ENCODE measurements at places on chromosomes 2 and 18.
A peak's percentile ranks its signal among the peaks of the same experiment; 100 is the strongest.

DNA sequence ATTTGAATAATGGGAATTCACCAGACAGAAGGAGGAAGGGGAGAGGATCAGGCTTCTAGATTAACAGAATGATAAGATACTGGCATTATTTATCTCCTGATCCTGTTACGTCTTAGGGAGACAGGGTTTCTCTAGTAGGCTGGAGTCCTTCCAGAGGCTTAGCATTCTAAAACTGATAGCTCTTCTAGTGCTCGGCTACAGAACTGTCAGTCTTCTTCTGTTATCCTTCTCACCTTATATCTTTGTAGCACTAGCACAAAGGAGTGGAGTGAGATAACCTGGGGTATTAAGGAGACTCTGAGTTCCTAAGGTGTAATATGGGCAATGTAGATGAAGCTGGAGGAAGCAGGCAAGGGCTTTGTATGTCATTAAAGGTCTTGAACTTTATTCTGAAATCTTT lies 52.1 kb downstream of the PIKFYVE start:
- no peak for DNase-seq

DNA sequence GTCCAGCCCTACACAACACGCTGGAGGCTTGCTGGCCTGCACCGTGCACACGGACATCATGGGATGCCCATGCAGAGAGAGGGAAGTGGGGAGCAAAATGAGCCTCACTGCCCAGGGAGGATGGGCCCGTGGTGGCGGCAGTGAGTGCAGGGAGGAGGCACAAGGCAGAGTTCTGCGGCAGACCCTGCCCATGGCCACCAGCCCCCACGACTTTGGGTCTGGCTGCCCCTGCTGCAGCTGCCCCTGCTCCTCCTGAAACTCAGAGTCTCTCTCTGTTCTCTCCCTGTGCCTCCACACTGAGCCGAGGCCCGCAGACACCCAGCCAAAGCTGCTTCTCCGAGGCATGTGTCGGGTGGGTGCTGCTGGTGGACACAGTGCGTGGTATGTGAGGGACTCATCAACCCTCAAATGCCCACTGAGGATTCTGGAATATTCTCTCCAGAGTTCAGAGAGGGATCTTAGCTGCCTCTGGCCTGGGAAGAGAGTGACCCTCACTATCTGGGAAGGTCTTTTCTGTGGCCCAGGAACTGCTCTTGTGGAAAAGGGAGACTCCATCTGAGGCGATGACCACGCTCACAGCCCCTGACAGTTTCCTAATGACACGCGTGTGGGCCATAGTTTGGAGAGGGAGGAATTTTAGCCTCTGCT lies 45.1 kb upstream of the HPCAL1 start:
- DNase-seq = no peak

DNA sequence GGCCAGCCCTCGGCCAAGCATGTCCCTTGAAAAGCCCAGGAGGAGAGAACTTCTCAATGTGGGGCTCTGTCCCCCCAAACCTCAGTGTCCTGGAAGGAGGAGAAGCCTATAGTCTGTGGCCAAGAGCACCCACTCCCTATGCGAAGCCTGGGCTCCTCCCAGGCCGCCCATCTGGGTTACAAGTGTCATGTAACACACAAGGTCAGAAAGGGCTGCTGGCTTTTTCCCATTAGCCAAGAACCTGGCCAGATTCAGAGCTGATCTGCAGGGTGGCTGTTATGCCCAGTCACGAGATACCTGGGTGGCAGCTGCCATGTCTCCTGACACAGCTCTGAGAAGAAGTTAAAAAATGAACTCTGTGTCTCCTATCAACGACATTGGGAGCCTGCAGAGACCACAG lies 170.7 kb downstream of the TNS1 start:
- no peak for DNase-seq

DNA sequence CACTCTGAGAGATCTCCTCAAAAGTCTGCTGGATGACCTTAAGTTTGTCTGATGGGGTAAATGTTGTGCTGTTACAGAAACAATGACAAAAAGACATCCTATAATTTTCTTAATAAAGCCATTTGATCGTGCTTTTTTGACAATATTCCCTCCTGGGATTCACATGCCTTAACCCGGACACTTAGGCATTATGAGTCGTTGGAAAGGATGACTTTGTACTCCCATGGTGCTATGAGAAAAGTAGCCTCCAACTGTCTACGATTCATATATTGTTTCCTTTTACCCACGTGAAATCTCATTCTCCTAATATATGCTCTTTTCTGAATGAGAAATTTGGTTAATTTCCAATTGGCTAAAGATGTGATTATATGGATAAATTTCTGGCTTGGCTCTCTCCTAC lies 6.1 kb upstream of the MPP4 start:
- no peak for DNase-seq

DNA sequence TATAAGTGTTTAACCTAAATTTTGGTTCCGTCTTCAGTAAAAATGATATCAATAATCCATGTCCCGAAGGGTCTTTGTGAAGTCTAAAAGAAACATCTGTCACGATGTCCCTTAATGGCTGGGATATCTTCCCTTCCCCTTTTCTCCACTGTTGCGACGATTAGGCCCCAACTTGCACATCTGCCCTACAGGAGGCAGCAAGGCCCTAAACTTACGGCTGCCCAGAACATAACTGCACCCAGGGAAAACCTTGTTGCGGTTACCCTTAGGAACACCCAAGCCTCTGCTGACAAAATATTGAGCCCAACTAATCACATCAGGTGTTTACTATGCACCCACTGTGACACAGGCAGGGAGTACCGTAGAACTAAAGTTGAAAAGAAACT lies 1.3 kb upstream of the SMAD2 start:
- peak; percentile 85 for DNase-seq

DNA sequence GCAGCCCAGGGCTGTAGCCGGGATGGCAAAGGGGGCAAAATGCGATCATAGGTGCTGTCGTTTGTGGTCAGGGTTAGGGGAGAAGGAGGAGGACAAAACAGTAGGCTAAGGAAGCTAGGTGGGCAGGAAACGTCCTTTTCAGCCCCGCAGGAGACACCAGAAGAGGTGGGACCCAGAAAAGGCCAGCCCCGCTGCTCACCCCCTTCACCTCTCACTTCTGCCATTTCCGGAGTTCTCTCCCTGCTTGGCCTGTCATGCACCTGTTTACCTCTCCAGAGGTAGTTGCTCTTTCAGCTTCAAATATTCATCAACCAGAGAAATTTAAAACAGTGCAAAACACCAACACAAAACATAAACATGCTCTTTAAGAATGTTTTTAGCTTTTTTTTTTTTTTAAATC lies 849 bp downstream of the AQP4 start:
- no peak for DNase-seq

DNA sequence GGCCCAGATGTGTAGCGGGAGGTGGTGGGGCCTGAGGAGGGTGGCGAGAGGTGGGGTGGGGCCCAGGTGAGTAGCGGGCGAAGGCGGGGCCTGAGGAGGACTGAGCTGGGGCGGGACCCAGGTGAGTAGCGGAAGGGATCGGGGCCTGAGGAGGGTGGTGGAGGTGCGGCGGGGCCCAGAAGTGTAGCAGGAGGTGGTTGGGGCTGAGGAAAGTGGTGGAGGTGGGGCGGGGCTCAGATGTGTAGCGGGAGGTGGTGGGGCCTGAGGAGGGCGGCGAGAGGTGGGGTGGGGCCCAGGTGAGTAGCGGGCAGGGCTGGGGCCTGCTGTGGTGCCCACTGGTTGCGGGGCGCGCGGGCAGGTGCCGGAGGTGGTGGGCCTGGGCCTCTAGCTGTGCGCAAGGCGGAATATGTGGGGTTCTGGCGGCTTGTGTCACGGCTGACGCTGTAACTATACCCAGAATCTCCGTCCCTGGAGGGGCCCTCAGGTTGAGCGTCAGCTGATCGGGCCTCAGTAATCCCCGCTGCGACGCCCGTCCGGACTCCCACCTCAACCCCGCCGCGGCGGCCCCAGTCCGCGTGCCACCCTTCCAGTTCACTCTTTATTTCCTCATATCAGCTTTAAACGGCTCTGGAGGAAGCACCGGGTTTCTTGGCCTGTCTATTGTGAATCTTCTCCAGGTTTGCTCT lies 866 bp upstream of the SF3B6 start:
- peak; percentile 55 for DNase-seq

- DNase-seq = no peak
These were observed 143.5 kb upstream of the SP5 start for GRCh38 chr2:170571612-170572011.
